ENCODE measurements at places on chromosomes 4 and X. TPM values are rescaled to one million over a fixed set of nuclear protein-coding genes. Genes with fewer than 3 reads are reported as not detected.

- DNase-seq: no peak
These were observed 79.9 kb downstream of the SLC7A11 start for GRCh38 chr4:138162259-138162658.

- DNase-seq: no peak
These were observed 53.1 kb upstream of the SPRY1 start for GRCh38 chr4:123343400-123344041.

- DNase-seq: peak; percentile 28
These were observed at the start of gene TLR3 for GRCh38 chr4:186068581-186069348. Gene TLR3, plus strand, starts transcription at chr4:186069156. Its CDS starts 7,464 bp downstream, at chr4:186076620.

DNA sequence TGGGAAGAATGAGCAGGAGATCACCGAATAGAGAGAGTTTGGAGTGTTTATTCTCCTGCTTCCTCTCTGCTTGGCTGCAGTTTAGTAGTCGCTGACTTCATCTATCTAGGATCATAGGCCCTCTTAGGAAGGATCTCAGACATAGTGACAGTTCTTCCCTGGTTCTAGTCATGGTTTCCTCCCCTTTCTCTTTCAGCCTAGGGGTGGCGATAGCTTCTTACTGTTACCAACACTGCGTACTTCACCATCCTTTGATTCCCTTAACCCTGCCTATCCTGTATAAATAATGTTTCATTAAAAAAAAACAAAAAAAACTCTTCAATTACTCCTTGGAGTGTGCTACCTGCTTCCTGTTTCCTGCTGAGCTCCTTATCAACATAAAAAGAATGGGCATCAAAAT, 103.8 kb downstream of the DDX53 start:
- DNase-seq: no peak

- DNase-seq: no peak
These were observed 169.4 kb downstream of the AMELX start for GRCh38 chrX:11462648-11463047.

DNA sequence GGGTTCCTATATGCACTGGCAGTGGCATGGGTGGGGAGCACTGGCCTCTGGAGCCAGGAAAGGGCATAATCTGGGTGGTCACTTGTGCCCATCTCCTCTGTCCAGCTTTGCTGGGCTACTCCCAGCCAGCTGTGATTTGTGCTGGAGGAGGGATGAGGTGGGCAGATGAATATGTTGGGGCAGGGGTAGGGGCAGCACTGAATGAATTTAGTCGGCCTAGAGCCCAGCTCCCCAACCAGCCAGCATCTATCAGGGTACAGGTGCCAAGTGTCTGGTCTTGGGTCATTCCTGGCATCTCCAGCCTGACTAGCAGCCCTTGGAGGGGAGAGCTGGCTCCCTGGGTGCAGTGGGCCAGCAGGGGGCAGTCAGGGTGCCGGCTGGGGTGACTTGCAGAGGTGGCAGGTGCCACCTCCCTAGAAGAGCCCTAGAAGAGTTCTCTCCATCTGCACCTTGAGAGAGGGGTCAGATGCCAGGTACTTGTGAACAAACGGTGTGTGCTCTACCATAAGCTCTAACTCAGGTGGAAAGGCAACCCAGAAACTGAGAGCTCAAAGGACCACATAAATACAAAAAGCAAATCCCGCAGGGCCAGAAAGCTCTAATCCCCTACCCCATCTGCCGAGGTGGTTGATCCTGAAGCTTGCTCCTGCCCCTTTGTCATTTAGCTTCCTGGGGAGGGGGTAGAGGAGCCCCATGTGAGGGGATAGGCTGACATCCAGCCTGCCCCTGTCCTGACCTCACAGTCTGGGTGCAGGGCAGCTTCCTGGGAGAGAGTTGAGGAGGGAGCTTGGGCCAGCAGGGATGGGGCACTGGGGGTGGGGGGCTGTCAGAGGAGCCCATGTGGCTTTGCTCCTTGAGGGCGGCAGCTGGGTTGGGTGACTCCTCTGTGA, 2.2 kb downstream of the SORCS2 start:
- peak; percentile 38 for DNase-seq

DNA sequence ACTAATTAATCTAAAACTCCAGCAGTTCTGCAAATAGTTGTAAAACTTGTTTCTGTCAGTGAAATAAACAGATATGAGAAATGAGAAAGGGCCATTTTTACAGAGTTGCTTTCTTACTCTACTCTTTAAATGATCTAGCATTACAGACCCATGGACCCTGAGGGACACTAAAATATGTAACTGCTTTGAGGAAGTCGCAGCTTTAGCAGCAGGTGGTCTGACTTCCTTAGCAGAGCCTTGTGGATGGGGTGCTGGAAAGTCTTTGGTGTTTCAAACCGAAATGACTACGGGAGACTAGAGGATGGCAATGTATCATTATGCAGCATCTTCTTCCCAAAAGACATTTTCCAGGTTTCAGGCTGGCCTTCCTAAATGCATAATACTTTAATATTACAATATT, 18.7 kb downstream of the SHISA3 start:
- DNase-seq: no peak

The AFM gene
- total RNA-seq: not detected

GRCh38 chr4:99157478-99157935, 13.4 kb upstream of the ADH4 start:
- DNase-seq: no peak

The MMRN1 gene
- not detected for total RNA-seq

The TMSB15C gene
- total RNA-seq: not detected

DNA sequence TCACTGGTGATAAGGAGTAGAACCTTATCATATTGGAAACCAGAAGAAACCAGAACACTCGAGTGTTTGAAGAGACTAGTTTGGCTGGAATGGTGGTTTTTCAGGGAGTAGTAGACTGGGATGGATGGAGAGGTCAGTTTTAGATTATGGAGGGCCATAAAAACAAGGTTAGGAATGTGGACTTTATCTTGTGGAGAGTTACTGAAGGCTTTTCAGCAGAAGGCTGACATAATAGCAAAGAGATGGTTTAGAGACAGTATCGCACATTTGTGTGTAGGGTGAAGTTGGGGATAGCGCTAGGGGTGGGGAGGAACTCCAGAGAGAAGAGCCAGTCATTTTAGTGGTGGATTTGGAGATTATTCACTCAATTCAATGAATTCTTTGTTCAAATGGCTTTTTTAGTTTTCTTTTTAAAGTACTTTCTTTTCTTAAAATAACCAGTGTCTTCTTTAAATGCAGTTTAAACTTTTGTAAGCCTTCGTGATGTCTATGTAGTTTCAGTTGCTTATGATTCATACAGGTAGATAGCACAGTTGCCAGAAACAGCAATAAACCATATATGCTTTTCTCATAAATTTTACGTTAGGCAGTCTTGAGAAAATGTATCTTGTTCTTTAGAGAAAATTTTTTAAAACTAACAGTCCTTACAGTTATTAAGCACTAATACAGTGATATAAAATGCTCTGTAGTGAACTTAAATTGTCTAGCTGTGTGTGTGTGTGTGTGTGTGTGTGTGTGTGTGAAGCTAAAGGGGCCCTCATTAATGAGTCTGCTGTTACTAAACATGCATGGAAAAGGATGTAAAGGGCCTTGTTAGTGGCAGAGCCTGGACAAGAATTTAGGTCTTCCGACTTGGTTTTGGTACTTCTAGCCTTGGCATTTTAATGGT, 3.8 kb downstream of the ARHGAP10 start:
- DNase-seq: no peak

GRCh38 chr4:189511581-189511980, 429.1 kb upstream of the FRG1 start:
- DNase-seq: no peak

- DNase-seq: no peak
These were observed 372.6 kb downstream of the BCOR start for GRCh38 chrX:39725114-39725513.

DNA sequence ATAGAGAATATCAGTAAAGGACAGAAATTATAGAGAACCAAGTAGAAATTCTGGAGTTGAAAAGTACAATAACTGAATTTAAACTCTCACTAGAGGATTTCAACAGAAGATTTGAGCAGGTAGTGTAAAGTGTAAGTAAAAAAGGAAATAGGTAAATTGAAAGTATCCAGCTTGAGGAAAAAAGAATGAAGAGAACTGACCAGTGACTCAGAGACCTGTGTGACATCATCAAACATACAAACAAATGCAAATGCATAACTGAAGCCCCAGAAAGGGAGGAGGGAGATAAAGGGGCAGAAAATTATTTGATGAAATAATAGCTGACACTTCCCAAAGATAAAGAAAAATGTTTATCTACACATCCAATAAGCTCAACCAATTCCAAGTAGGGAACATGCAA, 8.3 kb upstream of the SPON2 start:
- DNase-seq: no peak

DNA sequence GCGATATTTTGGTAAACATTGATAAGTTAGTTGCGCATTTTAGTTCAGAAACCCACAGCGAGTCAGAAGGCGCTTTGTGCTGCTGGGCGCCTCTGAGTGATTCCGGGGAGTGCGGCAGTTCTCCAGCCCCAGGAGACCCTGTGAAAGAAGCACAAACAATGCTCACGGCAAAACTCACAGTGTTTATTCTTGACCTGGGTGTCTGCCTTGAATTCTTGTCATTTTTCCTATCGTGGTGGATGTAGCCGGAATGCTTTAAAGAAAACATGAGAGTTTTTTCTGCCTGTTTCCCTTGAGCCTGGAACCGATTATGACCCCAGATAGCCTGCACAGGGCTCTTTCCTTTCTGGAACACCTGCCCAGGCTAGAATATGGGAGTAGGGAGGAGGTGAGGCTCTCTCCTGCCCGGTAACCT, 6.7 kb downstream of the TBL1X start:
- DNase-seq: no peak

DNA sequence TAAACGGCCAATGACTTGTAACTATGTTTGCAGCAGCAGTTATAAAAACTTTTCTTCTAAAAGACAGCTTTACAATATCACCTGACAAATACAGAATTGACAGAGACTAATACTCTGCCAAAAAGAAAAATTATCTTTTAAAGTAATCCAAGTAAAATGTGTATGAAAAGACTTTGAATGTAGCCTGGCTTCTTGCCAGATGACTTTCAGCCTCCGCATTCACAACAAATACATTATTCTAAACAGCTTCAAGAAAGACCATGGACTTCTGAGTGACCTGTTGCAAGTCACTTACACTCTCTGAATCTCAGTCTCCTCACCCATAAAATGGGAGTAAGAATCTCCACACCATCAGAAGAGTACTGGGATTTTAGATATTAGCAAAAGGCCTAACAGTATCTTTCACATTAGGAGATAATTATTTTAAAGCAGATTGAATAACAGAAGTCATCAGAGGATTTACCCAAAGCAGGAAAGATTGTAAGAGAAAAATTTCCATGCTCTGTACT, 2.5 kb downstream of the ADAMTS3 start:
- DNase-seq: no peak

- DNase-seq: no peak
These were observed 2.9 kb downstream of the TEC start for GRCh38 chr4:48266781-48267180.

DNA sequence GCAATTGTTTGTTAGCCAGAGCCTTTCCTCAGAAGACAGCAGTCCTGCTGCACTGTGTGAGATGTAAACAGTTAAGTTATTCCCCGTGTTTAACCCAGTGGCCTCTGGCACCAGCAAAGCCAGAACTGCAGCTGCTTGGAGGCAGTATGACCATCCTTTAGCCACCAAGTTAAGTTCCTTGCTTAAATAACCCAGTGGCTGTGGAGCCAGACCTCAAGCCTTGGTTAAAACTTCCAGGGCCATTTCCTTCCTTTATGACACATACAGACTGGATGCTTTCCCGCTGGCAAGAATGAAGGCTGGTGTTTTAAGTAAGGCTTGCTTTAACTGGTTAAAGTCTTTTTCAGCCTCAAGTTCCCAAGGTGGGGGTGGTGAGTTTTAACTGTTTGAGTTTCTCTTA, 379.8 kb downstream of the DCAF12L2 start:
- peak; percentile 56 for DNase-seq

GRCh38 chr4:175935016-175935661, 123.1 kb upstream of the GPM6A start:
- no peak for DNase-seq

The SPACA5 gene
- not detected for total RNA-seq

- peak; percentile 90 for DNase-seq
These were observed 107.8 kb downstream of the NHSL2 start for GRCh38 chrX:72018277-72019112.

DNA sequence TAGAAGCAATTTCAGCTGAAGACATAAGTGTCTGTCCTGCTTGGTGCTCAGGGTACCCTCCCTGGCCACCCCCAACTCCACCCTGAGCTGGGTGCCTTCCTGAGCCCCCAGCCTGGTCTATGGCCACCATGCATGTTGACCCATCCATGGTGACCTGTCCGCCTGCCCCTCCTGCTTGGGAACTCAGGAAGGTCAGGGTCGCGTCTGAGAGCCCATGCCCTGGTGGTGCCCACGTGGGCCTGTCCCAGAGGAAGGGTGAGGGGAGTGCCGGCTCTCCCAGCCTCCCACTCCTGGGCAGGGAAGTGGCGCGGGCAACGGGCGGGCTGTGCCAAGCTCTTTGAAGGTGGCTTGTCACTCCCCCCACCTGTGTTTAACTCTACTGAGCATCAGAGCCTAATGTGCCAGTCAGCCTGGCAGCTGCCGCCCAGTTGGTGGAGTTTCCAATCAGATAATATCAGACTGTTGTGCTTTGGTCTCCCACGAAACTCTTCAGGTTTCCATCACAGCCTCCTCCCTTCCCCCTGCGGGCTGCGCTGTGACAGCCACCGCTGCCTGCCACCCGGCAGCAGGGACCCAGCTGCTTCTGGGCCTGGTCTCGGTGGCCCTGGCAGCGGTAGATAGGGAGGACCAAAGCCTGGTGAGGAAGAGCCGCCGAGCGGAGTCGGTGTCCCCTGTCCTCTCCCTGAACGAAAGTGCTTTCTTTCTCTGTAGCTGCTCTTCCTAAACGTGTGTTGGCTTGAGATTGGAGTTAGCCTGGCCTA, 4.8 kb downstream of the SH3BP2 start:
- no peak for DNase-seq

DNA sequence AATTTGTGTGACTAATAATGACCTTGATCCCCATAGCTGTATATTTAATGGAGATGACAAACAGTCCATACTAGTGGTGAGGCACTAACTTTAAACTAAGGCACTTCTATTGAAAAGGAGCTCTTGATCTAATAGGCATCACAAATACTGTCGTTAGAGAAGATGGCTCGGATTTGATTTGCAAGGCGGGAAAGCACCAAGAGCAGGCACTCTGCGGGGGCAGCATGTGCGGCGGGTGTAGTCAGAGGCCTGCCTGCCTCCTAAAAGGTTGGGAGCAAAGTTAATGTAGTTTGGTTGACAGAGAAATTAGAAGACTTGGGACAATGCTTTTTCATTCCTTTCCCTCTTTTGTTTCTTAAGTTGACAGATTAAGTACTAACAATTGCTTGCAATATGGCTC, 278.8 kb downstream of the CFAP299 start:
- no peak for DNase-seq

The ESX1 gene
- not detected for total RNA-seq

DNA sequence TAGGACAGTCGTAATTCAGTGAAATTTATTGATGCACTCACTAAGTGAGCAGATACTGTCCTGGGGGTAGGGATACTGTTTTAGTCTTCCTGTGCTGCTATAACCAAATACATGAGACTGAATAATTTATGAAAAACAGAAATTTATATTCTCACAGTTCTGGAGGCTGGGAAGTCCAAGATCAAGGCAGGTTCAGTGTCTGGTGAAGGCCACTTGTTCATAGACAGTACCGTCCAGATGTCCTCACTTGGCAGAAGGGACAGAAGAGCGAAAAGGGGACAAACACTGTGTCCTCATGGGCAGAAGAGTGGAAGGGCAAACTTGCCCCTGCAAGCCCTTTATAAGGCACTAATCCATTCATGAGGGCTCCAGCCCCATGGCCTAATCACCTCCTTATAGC, 45.6 kb downstream of the PGRMC2 start:
- DNase-seq: no peak

GRCh38 chr4:26826721-26827120, 33.9 kb upstream of the STIM2 start:
- no peak for DNase-seq

GRCh38 chr4:109721033-109721432, 8.8 kb downstream of the PLA2G12A start:
- peak; percentile 5 for DNase-seq

The KANTR gene
- 4.4 TPM for total RNA-seq

The CTAG2 gene
- not detected for total RNA-seq

Data from MG63 (cell line).